Activated CD4-positive, alpha-beta T cell treated with anti-CD3 and anti-CD28 coated beads for 48 hours (primary cell): ENCODE measurements at places on chromosomes 5 and 9.

- no peak for DNase-seq
These were observed 115.1 kb upstream of the CD180 start for GRCh38 chr5:67311701-67312100.

GRCh38 chr5:149423049-149423793 lies 44.1 kb upstream of the IL17B start:
- DNase-seq: no peak

GRCh38 chr9:134225816-134226215 lies 61.5 kb upstream of the RNU6ATAC start:
- DNase-seq: no peak

DNA sequence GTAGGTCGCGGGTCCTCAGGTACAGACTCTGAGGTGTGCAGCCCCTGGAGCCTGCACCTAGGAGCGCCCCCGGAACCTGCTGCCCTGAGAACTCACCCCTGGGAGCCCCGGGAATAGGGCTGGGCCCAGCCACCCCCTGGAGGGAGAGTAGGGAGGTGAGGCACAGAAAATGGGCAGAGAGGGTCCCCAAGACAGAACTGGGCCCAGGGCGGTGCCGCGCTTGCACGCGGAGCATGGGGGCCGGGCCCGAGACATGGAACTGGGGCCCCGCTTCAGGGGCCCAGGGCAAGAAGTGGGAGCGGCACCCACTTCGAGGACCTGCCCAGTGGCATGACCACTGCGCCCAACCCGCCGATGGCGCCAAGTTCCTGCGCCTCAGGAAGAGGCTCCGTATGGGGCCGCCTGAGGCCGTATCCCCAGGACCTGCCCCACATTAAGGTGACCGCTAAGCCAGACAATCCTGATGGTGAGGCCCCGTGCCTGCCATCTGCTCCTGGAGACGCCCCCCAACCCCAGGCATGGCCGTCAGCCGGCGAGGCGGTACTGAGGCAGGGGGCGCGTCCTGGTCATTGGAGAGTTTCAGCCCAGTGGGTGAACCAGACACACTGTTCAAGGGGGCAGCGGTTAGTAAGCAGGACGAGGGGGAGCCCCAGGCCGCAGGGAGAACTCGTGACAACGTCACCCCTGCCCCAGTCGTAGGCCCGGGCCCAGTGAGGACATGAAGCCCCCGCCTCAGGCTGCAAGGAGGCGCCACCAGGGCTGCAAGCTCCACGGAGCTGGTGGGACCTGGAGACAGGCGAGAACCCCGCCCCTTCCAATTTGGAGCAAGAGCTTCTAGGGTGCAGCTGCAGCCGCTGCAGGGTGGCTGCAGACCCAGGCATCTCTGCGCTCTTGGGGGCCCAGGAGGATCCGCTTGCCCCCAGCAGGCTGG lies 89.5 kb upstream of the PUM3 start:
- DNase-seq: no peak

DNA sequence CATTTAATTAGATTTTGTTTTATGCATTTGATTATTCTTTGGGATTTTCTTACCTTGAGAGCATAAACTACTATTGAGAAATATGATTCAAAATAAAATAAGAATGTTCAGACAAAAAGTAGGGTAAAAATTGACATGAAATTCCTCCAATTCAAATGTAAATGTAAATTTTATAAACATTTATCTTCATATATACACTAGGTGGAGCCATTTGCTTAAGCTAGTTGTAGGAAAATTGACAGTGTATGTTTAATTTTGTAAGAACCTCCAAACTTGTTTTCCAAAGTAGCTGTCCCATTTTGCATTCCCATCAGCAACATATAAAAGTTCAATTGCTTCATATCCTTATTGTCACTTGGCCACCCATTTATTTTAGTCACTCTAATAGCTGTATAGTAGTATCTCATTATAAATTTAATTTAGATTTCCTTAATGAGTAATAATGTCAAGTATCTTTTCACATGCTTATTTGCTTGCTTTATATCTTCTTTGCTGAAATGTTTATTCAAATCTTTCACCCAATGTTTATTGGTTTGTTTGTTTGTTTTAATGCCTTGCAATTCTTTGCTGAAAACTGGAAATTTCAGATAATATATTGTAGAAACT lies 37.6 kb upstream of the SLCO6A1 start:
- DNase-seq: no peak

- DNase-seq: no peak
These were observed 9.7 kb upstream of the JADE2 start for GRCh38 chr5:134515801-134516200.

GRCh38 chr5:154391788-154392187 lies 54.0 kb upstream of the SAP30L start:
- no peak for DNase-seq

DNA sequence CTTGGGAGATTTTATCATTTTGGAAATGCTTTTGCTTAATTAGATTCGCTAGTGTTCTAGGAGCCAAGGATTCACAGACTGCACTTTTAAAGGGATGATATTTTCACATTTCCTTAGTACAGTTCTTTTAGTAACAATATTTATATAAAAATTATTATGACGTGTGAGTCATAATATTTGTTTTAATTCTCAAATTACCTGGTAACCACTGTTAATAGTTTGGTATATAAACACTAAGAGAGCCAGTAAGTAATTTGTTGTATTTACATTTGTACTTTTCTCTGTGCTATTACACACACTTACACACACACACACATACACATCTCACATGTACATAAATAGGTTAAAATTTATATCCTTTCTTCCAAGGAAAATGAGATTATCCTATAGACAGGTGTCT lies 58.8 kb upstream of the RAD23B start:
- no peak for DNase-seq

DNA sequence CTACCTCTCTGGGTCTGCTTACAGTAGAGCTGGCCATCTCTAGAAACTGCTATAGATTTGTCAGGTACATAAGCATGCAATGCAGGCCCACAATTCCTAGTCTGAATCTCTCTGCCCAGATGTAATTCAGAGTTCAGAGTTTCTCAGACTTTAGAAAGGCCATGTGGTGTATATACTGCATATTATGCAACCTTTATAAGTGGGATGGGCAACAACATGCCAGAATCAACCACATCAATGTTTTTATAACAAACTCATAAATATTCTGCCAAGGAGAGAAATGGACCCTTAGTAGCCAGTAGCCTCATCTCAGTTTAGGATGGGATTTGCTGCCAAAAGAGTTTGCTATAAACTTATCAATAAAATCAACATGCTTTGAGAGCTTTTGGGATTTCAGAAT lies 78.8 kb downstream of the SLC1A1 start:
- no peak for DNase-seq

- DNase-seq: no peak
These were observed 35.1 kb downstream of the EXOSC2 start for GRCh38 chr9:130728721-130729120.

DNA sequence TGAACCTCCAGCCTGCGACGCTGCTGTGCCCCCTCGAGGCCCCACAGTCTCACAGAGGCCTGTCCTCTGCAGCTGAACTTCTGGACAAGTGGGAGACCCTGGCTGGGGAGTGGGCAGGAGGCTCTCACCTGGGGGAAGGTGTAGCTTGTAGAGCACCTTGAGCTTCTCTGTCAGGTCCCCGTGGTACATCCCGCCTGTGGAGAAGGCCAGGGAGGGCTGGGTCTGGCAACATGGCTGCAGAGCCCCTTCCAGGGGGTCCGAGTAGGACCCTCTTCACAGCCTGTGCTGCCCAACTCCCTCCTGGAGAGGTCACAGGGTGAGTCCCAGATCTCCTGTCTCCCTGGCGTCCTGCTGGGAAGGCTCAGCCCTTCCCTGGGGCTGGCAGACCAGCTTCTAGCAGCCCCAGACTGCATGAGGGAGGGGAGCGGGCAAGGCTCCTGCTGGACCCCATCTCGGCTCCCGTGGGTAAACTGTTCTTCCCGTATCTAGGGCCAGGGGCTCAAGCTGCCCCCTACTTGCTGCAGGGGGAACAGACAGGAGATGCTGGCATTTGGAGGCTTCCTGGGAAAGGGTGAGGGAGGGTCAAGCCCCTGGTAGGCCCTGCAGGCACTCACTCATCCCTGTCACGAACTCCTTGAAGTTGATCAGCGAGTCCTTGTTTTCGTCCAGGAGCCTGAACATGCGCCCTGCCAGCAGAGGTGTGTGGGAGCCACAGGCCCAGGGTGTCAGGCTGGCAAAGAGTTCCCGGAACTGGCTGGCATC lies 11.2 kb upstream of the MRNIP start:
- no peak for DNase-seq

DNA sequence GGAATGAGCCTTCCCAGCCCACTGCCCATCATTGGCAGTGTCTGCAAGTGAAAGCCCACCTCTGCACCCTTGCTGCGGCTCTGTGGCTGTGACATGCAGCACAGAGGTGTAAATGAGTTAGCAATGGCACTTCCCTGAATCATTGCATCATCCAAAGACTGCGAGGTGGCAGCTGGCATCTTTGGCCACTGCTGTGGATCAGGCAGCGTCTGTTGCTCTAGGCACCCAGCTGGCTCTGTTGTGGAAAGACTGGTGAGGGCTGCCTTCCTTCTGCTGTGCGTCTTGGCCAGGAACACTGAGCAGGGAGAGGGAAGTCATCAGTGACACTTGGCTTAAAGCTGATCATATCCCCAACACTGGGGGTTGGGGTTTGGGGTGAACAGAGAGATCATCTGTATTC lies 64.5 kb downstream of the MFAP3 start:
- DNase-seq: no peak

GRCh38 chr5:141121985-141122384 lies 367 bp downstream of the PCDHB4 start:
- DNase-seq: no peak

DNA sequence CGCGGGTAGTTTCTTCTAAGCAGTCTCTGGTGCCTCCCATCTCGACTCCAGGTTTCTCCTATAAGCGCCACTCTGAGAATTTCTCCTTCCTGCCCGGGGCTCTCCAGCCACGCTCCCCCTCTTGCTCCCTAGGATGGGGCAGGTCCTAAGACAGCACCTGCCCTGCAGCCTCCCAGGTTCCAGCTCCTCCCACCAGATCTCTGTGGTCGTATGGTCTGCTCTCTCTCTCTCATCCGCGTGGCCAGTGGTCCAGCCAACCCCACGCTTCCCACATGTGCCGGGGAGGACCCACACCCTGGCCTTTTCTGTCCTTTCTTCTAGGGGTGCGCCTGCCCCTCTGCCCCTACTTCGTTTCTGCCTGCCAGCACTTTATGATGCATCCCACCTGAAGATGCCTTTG lies 40.5 kb downstream of the MVB12B start:
- no peak for DNase-seq

- peak; percentile 47 for DNase-seq
These were observed 15.0 kb upstream of the CEP120 start for GRCh38 chr5:123438244-123438643.

- no peak for DNase-seq
These were observed 1241.3 kb downstream of the MAT2B start for GRCh38 chr5:164746723-164747122.

DNA sequence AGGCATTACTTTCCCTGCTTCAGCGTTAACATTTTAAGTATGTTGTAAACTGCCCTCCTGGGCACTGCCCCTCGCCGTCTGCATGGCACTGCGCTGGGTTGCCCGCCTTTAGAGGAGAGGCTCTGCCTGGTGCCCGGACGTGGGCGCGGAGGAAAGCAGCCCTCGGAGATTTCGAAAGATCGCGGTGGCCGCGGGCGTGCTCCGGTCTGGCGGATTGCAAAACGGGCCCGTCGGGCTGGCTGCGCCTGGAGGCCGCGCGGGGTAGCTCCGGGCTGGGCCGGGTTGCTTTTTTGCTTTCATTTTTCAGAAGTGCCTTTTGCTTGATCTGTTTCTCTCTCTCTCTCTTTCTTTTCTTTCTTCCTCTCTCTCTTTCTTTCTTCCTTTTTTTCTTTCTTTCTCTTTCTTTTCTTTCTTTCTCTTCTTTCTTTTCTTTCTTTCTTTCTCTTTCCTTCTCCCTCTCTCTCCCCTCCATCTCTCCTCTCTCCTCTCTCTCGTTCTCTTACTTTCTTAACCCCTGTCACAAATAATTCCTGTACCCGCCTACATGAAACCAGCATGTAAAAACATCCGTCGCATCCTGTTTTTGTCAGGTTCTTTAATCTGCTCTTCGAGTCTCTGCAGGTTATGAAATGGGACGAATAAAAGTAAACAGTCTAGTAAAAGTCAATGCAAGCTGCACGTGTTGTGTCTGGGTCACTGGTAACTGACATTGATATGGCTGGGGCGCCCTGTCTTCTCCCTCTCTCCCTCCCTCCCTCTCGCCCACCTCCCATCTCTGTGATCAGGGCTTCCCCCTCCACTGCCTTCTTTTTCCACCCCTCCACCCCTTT lies 1.7 kb downstream of the FST start:
- DNase-seq: peak; percentile 78

DNA sequence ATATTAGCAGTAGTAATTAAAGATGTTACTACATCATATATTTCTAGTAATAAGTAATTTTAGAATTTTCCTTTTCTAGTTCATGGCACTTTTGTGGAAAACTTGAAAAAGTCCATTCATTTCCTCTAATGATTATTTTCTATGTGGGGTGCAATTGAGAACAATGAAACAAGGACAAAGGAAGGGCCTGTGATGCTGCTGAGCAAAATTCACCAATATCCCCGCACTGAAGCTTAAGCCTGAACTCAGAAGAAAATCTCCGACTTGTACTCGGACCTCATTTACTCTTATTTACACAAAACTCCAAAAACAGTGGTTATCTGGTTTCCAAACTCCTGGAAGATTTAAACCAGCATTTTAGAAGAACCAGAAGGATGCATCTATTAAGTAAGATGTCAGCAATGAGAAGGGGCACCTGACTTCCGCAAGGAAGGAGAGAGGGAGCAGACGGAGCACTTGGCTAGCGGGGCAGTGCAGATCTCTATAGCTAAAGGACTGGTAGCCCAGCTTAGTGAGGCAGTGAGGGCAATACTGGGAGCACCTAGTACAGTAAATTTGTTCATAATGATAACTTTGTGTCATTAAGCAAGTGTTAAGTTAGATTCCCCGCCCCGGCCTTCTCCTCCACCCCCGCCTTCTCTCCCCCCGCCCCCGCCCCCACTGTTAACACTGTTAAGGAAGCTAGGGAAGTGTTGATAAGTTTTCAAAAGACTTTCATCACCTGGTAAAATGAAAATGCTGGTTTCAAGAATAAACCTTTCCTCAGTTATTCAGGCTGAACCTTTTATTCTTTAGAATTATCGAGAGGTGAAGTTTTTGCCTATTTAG lies 123.3 kb downstream of the ZSWIM6 start:
- no peak for DNase-seq

GRCh38 chr5:74919487-74919886 lies 53.3 kb upstream of the FAM169A start:
- no peak for DNase-seq
